Activated T-cell treated with anti-CD3 and anti-CD28 coated beads, Interleukin-2, amount 50 U/mL, for 72 hours (primary cell): ENCODE measurements at places on chromosomes 1 and 21.

DNA sequence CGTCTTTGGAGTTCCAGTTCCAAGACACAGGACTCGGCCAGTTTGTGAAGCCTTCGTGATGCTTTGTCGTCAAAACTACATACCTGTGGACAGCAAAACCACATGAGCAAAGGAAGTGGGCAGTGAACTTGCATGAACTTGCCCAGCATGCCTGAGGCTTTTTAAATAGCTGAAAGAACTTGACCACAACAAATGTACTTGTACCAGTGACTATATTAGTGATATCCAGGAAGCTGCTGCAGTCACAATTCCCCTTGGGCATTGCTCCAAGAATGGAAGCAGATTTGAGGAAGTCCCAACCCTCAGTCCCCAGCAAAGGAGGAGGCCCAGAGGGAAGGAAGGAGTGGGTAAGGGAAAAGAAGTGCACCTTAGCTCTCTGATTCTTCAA, 2.6 kb downstream of the FUCA1 start:
- peaks cover 8% of the 10 kb centered on the region for H3K27me3 ChIP-seq
- no peak for DNase-seq
- no peaks in the 10 kb centered on the region for H3K36me3 ChIP-seq
- no peak overlapping the region for H3K4me3 ChIP-seq
- peaks cover 21% of the 10 kb centered on the region for H3K4me1 ChIP-seq

- H3K36me3 ChIP-seq = no peaks in the 10 kb centered on the region
- peaks cover 28% of the 10 kb centered on the region for H3K27me3 ChIP-seq
- H3K4me3 ChIP-seq = no peak overlapping the region
- no peak overlapping the region for H3K27ac ChIP-seq
- no peaks in the 10 kb centered on the region for H3K4me1 ChIP-seq
Measured at GRCh38 chr1:20302108-20302471, 11.4 kb downstream of the VWA5B1 start.

DNA sequence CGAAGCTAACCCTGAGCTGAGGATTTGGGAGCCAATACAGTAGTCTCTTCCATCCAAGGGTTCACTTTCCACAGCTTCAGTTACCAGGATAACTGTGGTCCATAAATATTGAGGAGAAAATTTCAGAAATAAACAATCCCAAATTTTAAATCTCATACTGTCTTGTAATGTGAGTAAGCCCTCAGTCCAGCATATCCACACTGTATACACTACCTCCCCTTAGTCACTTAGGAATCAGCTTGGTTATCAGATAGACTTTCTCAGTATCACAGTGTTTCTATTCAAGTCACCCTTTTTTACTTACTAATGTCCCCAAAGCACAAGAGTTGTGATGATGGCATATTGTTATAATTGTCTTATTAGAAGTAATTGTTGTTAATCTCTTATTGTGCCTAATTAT, 102.3 kb upstream of the GNG12 start:
- H3K36me3 ChIP-seq = no peaks in the 10 kb centered on the region
- H3K27me3 ChIP-seq = no peaks in the 10 kb centered on the region
- DNase-seq = no peak
- no peaks in the 10 kb centered on the region for H3K4me1 ChIP-seq
- H3K27ac ChIP-seq = no peak overlapping the region

GRCh38 chr21:38095220-38095619, 161.6 kb upstream of the KCNJ15 start:
- DNase-seq = no peak
- no peaks in the 10 kb centered on the region for H3K4me1 ChIP-seq
- no peak overlapping the region for H3K4me3 ChIP-seq
- H3K36me3 ChIP-seq = no peaks in the 10 kb centered on the region

GRCh38 chr21:38927776-38928175, 122.0 kb downstream of the ETS2 start:
- no peak for DNase-seq
- no peak overlapping the region for H3K4me3 ChIP-seq
- peaks cover 9% of the 10 kb centered on the region for H3K36me3 ChIP-seq
- H3K27ac ChIP-seq = no peak overlapping the region
- H3K4me1 ChIP-seq = peaks cover 10% of the 10 kb centered on the region
- peaks cover 10% of the 10 kb centered on the region for H3K27me3 ChIP-seq

DNA sequence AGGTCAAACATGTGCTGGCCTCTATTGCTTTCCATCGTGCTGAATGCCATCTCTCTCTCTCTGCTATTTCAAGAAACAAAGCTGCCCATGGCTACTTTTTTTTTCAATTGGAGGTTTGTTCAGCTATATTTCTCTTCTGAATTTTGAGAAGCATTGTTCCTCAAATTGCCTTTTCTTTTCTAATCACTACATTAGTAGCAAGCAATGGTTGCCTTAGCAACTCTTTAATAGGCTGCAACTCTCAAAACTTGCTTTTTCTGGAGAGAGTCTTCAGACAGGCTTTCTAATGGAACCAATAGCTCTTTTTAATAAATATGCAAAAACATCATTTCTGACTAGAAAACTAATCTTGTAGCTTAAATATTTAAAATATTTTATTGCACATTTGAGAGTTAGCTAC, 439.0 kb downstream of the LRRIQ3 start:
- no peak overlapping the region for H3K4me3 ChIP-seq
- no peak overlapping the region for H3K27ac ChIP-seq
- no peaks in the 10 kb centered on the region for H3K27me3 ChIP-seq
- DNase-seq = no peak
- no peaks in the 10 kb centered on the region for H3K36me3 ChIP-seq

DNA sequence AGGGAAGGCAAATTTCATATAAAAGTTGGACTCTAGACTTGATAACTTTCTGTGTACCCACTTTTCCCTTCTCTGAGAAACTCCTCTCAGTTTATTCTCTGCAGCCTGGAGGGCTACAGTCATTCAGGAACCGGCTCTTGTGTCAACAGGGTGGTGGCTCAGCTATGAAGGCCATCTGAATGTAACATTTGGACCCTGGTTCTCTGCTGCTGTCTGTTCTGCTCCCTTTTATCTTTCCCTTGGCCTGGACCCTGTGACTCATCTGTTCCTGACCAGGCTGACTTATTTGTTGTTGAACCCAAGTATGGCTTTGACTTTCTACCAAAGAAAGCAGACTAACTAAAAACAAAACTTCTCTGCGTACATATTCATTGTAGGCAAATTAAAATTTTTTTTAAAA, 75.4 kb downstream of the CENPF start:
- peaks cover 1% of the 10 kb centered on the region for H3K36me3 ChIP-seq
- no peak overlapping the region for H3K4me3 ChIP-seq
- DNase-seq = no peak
